Bone marrow (tissue), 2 donors: ENCODE measurements at places on chromosomes 12 and 14.

GRCh38 chr12:82047446-82047845 lies 288.3 kb upstream of the PPFIA2 start:
- DNase-seq, result no peak

GRCh38 chr12:13784504-13784903 lies 196.9 kb downstream of the GRIN2B start:
- no peak for DNase-seq

- DNase-seq, result no peak
Observed at GRCh38 chr12:106646472-106646871, 63.7 kb downstream of the RFX4 start.

DNA sequence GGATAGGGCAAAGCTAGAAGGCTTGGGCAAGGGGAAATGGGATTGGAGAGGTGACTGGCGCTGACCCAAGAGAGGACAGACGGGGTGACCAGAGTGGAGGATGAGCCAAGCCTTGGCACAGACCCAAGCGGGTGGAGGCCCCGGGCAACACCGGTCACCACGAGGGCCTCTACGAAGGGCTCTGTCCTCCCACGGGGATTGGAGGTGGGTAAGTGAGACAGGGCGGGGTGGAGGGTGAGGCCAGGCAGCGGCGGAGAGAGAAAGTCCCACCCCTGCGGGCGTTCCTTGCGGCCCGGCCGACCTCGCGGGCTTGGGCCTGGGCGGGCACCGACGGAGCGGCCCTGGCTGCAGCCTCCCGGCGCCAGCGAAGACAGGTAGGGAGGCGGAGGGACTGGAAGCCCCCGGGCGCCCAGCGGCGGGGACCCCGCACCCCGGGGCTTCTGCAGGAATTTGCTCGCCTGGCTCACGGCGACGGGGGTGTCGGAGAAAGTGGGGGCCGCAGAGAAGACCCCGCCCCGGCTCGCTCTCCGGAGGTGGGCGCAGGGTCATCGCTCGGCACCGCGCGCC lies at the start of gene PAPLN:
Gene PAPLN (plus strand): TSS at position 288 of the 567 bp plus-strand sequence. CDS start 2,273 bp downstream, outside the sequence.
- peak; percentile 26 for DNase-seq

GRCh38 chr14:59123975-59124374 lies 64.5 kb upstream of the DAAM1 start:
- DNase-seq, result no peak

- no peak for DNase-seq
Observed at GRCh38 chr12:62259631-62259992, 592 bp upstream of the USP15 start.

GRCh38 chr14:51443195-51444018 lies 203.4 kb downstream of the TMX1 start:
- DNase-seq, result no peak

- no peak for DNase-seq
Observed at GRCh38 chr12:67752226-67752732, 103.7 kb downstream of the DYRK2 start.

DNA sequence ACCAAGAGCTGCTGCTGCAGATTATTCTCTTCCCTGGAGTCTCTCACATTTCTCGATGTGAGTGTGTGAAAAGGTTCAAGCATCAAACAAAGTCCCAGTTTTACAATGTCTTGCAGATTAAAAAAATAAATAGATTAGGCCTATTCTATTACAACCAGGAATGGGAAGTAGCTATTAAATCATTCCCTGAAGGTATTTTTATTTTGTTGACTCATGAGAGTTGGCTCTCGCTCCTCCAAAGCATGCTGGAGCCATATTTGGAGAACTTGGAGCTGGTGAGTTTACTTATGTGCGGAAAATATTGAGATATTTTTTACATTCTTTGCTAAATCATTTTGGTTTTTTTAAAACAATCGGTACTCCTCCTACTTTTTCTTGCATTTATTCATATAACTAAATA lies 572.3 kb downstream of the ETNK1 start:
- no peak for DNase-seq

GRCh38 chr12:121399391-121400331 lies at the start of gene RNF34:
TSS of gene RNF34 (plus strand) at chr12:121400118. CDS start at chr12:121400213, 95 bp downstream.
- peak; percentile 89 for DNase-seq

- no peak for DNase-seq
Observed at GRCh38 chr14:84991021-84991420, 538.9 kb upstream of the FLRT2 start.

DNA sequence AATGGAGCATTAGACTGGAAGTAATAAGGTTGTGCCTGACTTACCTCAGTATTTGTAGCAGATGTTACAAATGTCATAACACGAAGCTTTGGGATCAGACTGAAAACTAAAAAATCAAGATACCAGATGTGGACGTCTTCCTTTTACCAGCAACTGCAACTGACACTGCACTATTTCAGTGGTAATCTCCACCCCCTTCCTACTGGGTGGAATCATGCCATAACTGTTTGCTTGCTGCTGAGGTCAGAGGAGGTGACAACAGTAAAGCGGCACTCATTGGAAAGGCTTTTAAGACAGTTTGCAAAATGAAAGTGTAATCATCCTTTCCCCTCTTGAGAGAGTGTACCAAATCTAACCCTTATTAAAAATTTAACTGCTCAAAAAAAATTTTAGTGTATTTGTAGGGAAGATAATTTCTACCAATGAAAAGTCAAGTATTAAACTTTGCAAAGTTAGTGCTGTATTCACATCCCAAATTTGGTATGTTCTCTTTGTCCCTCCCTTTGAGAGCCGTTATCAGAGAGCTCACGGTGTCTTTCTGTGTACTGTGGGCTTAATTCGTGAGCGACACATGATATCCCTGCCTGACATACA lies 420.7 kb downstream of the NPAS3 start:
- DNase-seq, result peak; percentile 45

DNA sequence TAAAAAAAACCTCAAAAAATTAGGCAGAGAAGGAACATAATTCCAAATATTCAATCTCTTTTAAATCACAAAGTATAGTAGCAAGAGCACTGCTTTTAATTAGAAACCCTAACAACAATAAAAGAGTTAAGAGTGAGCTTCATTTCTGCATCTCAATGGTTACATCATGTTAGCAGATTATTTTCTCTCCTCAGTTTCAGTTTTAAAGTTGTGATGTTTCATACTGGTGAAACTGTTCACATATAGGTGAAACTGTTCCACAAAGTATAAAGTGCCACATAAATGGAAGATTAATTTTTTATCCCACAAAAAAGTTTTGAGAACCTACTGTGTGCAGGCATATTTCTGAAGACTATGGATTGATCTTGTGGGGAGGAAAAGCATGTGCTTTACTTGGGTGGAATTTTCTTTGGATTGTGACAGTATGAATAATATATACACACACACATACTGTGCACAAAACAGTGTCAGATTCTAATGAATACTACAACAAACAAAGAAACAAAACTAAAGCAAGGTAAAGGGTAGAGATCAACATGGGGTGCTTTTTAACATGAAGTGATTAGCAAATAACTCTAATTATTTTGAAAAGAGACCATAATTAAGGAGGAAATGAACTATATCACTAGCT lies 17.1 kb downstream of the LUM start:
- DNase-seq, result no peak

DNA sequence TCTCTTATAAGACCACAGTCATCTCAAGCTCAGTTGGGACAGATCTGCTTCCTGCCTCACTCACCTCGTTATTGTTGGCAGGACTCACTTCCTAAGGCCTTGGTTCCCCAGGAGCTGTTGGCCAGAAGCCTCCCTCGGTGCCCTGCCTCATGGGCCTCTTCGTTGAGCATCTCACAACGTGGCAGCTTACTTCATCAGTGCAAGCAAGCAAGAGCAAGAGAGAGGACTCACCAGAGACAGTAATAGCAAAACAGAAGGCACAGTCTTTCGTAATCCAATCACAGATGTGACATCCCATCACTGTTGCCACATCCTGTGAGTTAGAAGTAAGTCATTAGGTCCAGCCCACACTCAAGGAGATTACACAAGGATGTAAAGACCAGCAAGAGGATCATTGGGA lies 5.1 kb upstream of the NUMB start:
- peak; percentile 88 for DNase-seq

- no peak for DNase-seq
Observed at GRCh38 chr12:107925125-107925524, 150.6 kb downstream of the ASCL4 start.

- DNase-seq, result no peak
Observed at GRCh38 chr12:27284751-27285150, 40.7 kb downstream of the STK38L start.

GRCh38 chr14:101080922-101081593 lies 177.5 kb upstream of the RTL1 start:
- no peak for DNase-seq

DNA sequence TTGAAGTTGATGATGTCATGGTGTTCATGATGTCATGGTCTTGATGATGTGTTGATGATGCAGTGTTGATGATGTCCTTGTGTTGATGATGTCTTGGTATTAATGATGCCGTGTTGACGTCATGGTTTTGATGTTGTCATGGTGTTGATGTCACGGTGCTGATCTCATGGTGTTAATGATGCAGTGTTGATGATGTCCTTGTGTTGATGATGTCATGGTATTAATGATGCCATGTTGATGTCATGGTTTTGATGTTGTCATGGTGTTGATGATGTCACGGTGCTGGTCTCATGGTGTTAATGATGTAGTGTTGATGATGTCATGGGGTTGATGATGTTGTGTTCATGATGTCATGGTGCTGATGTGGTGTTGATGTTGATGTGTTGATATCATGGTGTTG lies 48.0 kb upstream of the RIMBP2 start:
- DNase-seq, result no peak

DNA sequence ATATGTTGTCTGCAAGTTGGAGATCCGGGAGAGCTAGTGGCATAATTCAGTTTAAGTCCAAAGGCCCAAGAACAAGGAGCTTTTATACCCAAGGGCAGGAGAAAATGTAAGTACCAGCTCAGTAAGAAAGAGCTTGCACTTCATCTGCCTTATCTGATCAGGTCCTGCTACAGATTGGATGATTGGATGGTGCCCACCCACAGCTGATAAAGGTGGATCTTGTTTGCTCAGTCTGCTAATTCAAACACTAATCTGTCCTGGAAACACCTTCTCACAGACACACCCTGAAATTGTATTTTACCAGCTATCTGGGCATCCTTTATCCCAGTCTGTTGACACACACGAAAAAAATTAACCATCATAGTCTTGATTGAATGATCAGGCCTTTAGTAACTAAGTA lies 230.7 kb upstream of the SLC16A7 start:
- DNase-seq, result no peak

DNA sequence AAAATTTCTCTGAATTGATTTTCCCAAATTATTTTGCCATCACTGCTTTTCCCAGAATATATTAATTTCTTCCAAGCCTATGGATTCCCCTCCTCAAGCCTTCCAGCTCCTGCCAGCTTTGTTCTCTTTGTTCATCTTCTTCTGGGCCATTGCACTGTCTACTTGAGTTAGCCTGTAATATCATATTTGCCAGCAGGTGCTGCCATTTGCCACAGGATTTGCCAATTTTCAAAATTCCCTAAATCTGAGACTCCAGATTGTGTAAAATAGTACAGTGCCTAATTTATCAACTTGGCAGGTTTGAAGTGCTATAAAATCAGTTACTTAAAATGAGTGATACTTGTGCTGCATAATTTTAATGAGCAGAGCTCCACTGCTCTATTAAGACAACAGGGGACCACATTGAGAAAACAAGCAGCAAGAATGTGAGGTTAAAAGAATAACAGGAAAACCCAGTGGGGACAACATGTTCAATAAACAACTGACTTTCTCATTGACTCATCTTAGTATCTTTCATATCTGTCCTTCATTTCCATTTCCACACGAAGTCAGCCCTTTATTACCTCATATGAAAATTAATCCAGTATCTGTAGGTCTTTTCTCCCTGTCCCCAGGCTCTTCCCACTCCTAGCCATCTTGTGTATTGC lies 84.6 kb upstream of the CCDC196 start:
- DNase-seq, result no peak

DNA sequence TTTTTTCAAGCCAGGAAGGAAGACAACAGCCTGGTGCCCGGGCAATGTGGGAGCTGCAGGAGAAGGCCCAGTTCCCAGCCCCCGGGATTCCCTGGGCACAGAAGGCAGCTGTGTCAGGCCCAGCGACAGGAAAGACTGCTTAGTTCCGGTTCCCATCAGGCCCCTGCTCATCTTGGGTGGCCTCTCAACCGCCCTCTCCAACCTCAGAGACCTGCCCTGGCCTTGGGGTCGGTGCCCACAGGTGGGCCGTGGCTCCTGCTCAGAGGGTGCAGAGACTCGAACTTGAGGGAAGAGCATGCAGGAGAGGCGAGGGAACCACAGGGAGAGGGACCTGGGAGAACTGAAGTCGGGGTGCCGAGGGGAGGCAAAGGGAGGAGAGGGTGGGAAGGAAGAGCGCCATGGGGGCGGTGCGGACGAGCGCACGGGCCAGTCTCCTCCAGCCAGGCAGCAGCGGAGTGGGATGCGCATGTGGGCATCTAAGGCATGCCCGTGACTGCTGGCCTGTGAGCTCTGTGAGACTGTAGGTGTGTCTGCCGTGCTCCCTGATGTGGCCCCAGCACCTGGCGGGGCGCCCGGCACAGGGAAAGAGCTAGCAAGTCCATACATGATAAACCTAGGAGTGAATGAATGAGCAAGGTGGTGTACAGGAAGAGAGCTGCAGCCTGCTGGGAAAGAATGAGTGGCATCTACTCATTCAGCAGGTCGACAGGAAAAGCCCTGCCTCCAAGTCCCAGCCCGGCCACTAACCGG lies 42.7 kb downstream of the SSH1 start:
- no peak for DNase-seq

GRCh38 chr14:62946221-62946620 lies 99.0 kb downstream of the KCNH5 start:
- no peak for DNase-seq

GRCh38 chr14:44657696-44658388 lies 150.8 kb upstream of the FSCB start:
- no peak for DNase-seq

- DNase-seq, result no peak
Observed at GRCh38 chr12:113154351-113154973, 4.9 kb downstream of the CFAP73 start.
